ENCODE measurements at places on chromosomes 7 and 10.
A peak's percentile ranks its signal among the peaks of the same experiment; 100 is the strongest.

GRCh38 chr10:121596689-121597503 lies 1.3 kb downstream of the FGFR2 start:
- DNase-seq: no peak

DNA sequence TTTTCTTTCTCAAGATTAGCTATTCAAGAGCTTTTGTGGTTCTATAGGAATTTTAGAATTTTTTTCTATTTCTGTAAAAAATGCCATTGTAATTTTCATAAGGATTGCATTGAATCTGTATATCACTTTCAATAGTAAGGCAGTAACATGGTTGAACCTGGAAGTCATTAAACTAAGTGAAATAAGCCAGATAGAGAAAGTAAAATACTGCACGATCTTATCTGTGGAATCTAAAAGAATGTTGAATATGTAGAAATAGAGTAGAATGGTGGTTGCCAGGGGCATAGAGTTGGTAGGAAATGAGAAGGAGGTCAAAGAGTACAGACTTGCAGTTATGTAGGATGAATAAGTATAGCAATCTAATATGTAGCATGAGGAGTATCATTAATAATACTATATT lies 1073.5 kb upstream of the LRRN3 start:
- DNase-seq: no peak

DNA sequence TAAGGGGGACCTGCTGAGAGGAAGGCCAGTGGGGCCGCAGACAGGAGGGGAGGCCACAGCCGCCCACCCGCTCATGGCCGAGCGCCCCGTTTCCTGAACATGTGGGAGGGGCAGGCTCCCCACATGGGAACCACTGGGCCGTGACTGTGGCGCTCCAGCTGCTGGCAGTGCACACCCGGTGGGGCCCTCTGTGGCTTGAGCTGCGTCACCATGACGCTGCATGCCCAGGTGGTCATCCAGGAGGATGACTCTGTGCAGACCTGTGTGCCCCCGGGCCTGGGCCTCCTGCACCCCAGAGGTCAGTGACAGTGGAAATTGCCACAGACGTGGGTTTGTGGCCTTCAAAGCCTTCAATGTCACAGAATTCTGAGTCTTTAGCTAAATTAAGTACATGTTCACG lies 85.1 kb downstream of the MGMT start:
- DNase-seq: no peak

DNA sequence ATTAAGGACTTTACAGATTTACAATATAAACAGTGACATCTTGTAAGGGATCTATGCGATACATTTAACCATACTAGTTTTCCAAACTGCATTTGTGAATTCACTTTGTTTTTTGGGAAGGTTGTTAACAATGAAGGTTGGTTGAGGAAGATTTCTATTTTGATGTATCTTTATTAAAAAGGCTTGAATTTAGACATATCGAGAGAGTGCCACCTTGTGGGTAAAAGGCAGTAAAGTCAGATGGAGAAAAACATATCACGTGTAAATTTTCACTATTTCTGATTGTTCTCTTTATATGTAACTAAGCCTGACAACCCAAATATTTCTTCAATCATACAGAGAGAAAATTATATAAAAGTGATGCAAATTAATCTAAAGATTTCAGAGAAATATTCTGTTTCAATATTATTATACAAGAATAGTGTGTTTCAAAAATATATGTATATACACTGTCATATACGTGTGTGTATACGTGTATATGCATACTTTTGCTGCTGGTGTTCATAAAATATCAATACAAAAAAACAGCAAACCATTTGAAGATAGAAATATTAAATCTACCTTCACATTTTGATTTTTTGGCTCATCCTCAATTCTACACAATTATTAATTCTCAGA lies 988.6 kb downstream of the SORCS1 start:
- no peak for DNase-seq

DNA sequence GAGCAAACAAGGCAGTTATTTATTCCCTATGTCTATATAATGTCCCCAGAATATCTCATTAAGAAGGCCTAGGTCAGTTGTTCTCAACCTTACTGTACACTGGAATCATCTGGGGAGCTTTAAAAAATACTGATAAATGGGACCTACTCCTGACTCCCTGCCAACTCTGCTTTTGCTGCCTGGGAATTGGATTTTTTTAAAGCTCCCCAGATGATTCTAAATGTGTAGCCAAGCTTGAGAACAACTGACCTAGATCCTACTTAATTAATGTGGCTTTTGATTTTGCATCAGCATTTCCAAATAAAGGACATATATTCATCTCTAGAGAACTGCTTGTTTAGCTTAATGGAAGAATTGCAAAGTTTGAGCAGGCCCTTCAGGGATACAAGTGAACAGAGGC lies 91.7 kb upstream of the HPS1 start:
- no peak for DNase-seq

DNA sequence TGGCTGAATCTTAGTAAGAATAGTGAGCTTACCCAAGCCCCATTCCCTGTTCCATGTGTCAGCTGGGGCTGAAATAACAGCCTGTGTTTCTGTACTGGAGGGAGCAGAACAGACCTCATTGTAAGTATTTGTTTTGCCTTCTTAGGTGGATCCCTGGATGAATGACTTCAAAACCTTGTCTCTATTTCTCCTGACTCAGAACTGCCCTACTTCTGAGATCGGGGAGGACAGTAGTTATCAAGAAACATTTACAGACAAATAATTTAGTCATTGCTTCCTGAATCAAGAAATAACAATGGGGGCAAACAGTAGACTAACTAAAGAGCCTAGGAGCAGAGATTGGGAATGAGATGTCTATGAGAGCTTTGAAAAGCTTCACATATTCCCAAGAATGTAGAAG lies 58.8 kb downstream of the TPST1 start:
- DNase-seq: no peak

GRCh38 chr10:120996456-120997034 lies 145.4 kb downstream of the WDR11 start:
- DNase-seq: no peak

GRCh38 chr7:77537136-77537777 lies at the start of gene PTPN12:
Gene PTPN12, plus strand, starts transcription at chr7:77537295. Its CDS starts 252 bp downstream, at chr7:77537547.
- peak; percentile 23 for DNase-seq

GRCh38 chr10:48548531-48549135 lies 56.2 kb downstream of the ARHGAP22 start:
- no peak for DNase-seq

- DNase-seq: no peak
Observed at GRCh38 chr10:44780426-44780825, 130.7 kb upstream of the TMEM72 start.

GRCh38 chr10:23514321-23514720 lies 75.4 kb downstream of the OTUD1 start:
- no peak for DNase-seq

DNA sequence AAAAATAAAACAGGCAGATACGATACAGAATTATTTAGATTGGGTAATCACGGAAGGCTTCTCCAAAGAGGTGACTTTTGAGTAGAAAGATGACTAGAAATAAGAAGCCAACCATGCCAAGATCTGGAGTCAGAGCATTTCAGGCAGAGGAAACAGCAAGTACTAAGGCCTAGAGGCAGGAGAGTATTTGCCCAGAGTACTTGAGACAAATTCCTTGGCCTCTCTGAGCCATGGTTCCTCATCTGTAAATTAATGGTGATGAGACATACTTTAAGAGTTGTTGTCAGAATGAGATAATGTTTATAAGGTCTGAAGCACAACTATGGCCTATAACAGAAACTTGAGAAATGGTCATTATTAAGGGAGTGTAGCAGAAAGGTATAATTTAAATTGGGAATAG lies 15.8 kb upstream of the GPR37 start:
- no peak for DNase-seq

- no peak for DNase-seq
Observed at GRCh38 chr10:117237401-117237991, 3.4 kb upstream of the SLC18A2 start.

- DNase-seq: no peak
Observed at GRCh38 chr7:118280319-118281012, 56.0 kb downstream of the ANKRD7 start.

GRCh38 chr7:20383351-20383750 lies 52.7 kb downstream of the ITGB8 start:
- no peak for DNase-seq

DNA sequence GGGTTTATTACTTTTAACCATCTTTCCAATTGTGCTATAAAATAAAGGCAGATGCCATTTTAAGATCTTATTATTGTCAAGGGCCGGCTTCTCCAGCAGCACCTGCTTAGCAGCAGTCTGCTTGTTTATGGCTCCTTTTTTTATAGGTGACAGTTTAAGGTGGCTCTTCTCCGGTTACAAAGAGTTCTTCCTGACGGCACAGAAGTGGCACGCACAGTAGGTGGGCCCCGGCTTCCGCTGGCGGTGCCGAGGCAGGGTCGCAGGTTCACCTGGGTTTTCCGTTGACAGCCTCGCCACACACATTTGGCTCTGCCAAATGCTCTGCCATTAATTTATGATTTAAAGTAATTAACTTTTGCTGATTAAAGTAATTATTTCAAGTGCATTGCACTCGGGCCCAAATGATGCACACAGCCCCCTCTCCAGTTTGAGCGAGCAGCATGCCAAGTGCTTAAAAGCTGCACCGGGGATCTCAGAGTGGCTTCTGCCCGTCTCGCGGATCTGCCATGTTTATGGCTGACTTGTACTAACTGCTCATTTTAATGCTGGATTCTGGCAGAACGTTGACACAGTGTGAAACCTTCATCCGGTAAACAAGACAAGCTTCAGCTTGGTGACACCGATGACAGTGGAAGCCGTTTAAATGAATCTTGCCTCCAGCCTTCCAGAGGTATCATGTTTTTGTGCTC lies 355.1 kb upstream of the MKI67 start:
- DNase-seq: peak; percentile 96

DNA sequence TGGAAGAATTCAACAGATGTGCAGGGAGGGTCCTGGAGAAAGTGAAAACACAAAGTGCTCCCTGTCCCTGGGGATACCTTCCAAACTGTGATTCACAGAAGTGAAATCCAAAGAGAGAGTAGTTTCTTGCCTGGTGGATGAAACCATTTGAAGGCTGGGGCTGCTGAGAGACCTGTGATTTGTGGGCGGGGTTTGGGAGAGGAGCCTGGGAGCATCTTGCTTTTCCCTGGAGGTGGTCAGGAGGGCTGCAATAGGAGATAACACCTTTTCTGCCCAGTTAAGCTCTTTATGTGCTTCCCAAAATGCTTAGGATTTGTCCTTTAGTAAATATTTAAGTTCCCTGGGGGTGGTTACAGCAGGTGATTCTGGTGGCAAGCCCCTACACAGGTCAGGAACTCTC lies 105.3 kb upstream of the TPK1 start:
- no peak for DNase-seq

- peak; percentile 31 for DNase-seq
Observed at GRCh38 chr7:130430841-130431666, 9.8 kb downstream of the CEP41 start.

DNA sequence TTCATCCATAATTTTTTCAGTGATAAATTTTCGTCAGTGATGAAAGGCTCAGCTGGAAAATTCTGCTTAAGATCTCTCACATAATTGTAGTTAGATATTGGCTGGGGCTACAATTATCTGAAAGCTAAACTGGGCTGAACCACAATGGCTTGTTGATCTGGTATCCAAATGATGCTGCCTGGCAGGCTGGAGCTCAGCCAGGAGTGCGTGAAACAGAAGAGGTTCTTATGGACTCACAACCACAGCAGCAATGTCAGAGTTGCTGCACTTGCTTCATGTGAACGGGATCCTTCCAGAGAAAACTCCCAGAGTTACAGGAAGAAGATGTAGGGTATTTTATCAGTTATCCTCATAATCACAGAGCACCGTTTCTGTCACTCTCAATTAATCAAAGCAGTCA lies 533.2 kb upstream of the POM121L12 start:
- DNase-seq: no peak

- DNase-seq: no peak
Observed at GRCh38 chr7:76151932-76152331, 49.8 kb upstream of the SRRM3 start.

DNA sequence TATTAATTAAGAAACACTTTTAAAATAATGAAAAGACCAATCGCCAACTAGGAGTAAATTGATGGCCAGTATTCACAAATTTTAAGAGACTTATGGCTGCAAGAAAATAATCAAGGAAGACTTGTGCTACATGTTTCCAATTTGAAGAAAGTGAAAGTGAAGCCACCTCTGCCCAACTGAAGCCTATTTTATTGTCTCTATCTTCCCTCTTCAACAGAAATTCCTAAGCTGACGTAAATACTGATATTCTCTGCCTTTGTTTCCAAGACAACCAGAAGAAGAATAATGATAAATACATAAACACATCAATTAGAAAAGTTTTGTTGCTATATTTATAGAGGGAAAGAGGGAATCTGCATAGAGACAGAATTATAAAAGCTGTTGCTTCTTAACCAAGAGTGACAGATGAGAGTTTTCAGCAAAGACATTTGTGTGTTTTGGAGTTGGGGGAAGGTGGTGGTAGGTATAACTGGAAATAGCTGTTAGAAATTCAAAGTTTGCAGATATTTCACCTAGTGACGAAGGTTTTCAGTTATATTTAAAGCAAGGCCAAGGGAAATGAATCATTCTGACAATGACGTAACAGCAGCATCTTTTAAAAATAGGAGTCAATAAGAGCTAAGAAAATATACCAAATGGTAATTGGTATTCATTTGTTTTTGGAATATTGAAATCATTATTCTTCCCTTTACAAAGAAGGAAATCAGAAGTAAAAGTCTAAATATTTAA lies 576.6 kb upstream of the SORCS1 start:
- no peak for DNase-seq

- DNase-seq: no peak
Observed at GRCh38 chr7:98934267-98934666, 55.9 kb downstream of the TRRAP start.

GRCh38 chr10:24351961-24352360 lies 143.0 kb downstream of the KIAA1217 start:
- DNase-seq: no peak

DNA sequence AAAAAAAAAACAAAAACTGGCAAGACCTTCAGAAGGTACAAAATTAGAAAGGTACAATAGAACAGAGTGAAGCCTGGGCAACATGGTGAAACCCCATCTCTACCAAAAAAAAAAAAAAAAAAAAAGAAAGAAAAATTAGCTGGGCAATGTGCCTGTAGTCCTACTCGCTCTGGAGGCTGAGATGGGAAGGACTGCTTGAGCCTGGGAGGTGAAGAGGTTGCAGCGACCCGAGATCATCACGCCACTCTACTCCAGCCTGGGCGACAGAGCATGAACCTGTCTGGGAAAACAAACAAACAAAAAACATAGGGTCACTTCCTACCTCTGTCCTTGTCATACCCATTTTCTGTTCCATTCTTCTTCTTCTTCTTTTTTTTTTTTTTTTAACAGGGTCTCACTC lies 45.6 kb upstream of the DLG5 start:
- no peak for DNase-seq

GRCh38 chr10:62076891-62077290 lies 175.4 kb downstream of the ARID5B start:
- no peak for DNase-seq

GRCh38 chr10:114053946-114054345 lies 10.3 kb downstream of the ADRB1 start:
- no peak for DNase-seq

- DNase-seq: no peak
Observed at GRCh38 chr7:22361320-22361719, 4.4 kb upstream of the RAPGEF5 start.

GRCh38 chr7:23075571-23075970 lies 30.0 kb upstream of the KLHL7 start:
- no peak for DNase-seq
